ENCODE measurements at places on chromosomes 11 and 22.

GRCh38 chr22:37417677-37418348, 9.5 kb downstream of the ELFN2 start:
- no peak for DNase-seq

GRCh38 chr22:25060522-25061071, 108.1 kb downstream of the KIAA1671 start:
- DNase-seq, result peak; percentile 75

DNA sequence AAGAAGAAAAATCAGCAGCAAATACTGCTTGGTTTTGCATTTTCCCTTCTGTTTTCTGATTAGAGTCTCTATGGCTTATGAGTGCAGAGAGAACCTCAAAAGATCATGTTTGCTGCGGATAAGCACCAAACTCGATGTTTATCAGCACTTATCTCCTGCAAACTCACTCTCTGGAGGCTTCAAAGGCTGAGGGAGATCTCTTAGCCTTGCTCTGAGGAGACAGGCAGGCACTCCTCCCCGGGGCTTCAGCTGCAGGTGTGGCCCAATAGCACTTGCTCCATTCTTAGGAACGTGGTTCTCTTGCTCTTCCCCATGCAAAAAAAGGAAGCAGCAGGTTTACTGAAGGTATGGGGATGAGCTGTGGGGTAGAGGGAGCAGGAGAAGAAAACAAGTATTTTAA, 45.1 kb downstream of the FLI1 start:
- no peak for DNase-seq

GRCh38 chr22:44305455-44305854, 7.3 kb downstream of the SHISAL1 start:
- DNase-seq, result no peak

GRCh38 chr11:38411149-38411548, 1813.1 kb upstream of the RAG2 start:
- no peak for DNase-seq

GRCh38 chr22:44263547-44263946, 49.2 kb downstream of the SHISAL1 start:
- DNase-seq, result no peak

GRCh38 chr11:64092761-64093136, 57.0 kb downstream of the FLRT1 start:
- DNase-seq, result no peak

DNA sequence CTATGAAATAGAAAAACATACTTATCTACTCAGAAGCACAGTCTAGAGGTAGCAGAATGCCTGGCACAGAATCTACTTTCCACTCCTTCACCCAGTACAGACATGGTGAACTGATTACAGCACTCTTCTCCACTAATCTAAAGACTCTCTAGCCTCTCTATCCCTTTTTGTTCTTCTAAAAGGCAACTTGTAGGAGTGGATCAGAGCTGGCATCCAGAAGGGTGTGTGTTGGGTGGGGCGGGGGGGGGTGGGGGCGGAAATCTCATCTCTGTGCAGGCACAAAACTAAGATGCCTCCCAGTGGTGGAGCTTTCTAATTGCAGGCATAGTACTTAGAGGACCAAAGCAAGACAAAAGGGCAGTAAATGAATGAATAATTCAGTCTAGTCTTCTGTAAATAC, 11.5 kb upstream of the EMID1 start:
- no peak for DNase-seq

- no peak for DNase-seq
These were observed 31.5 kb downstream of the ARVCF start for GRCh38 chr22:19984851-19985811.

- DNase-seq, result no peak
These were observed 101.6 kb upstream of the CARD18 start for GRCh38 chr11:105241136-105241535.

DNA sequence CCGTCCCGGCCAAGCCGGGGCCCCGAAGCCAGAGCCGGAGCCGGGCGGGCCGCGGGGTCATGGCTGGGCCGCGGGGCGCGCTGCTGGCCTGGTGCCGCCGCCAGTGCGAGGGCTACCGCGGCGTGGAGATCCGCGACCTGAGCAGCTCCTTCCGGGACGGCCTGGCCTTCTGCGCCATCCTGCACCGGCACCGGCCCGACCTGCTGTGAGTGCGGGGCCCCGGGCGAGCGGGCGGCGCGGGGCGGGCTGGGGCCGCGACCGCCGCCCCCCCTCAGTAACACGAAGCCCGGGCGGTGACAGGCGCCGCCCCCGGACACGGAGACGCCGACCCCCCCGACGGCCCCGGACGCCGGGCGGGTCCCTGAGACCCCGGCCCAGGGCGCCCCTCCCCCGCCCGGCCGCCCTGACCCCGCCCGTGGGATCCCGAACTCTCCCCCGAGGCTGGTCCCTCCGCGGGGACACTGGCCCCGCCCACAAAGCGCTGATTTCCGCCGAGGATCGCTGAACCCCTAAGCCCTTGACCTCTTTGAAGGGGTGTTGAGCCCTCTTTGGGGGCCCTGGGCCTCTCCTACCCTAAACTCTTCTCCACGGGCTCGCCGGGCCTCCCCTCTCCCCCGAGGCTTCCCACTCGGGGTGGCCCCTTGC, 389 bp downstream of the MICALL1 start:
- DNase-seq, result peak; percentile 42

GRCh38 chr11:128501632-128502549, 85.5 kb downstream of the ETS1 start:
- no peak for DNase-seq

DNA sequence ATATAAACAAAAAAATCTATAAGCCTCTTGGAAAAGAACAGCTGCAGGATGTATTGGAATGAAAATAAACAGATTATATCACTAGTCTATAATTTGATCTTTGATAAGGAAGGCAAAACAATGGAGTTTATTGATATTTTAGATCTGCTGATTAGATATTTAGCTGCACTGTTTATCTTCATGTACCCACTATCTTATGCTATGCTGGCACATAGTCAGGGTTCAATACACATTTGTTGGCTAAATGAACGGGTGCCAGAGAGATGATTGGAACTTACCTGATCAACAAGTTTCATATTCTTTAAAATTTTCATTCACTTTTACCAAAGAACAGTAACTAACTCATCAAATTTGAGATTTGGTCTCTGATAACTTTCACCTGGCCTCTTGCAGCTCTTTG, 26.9 kb downstream of the MMP20 start:
- DNase-seq, result no peak

GRCh38 chr11:13216019-13216710, 61.4 kb upstream of the BMAL1 start:
- peak; percentile 70 for DNase-seq

DNA sequence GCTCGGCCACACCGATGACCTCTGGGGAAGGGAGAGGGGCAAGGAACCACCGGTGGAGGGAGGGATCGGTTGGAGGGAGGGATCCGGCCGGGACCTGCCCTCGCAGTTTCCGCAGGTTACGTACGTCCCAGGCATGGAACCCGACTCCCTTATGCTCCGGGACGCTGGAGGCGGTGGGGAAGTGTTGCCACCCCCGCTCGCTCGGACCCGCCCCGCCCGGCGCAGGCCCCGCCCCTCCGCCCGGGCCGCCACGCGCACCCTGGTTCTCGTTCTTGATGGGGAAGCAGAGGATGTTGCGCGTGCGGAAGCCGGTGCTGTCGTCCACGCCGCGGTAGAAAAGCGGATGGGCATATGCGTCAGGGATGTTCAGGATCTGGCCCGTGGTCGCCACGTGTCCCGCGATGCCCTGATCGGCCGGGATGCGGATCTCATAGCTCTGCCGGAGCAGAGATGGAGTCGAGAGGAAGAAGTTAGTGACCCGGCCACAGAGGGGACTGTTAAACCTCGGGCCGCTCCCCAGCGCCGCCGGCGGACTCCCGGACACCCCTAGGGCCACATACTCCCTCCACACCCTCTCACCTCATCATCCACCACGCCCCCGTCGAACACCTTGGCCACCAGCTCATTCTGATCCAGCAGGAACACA, 89.8 kb downstream of the PDE2A start:
- DNase-seq, result peak; percentile 54

- DNase-seq, result no peak
These were observed 5.9 kb downstream of the DBX1 start for GRCh38 chr11:20154381-20154780.

GRCh38 chr22:49699476-49699875, 128.2 kb downstream of the BRD1 start:
- DNase-seq, result no peak

DNA sequence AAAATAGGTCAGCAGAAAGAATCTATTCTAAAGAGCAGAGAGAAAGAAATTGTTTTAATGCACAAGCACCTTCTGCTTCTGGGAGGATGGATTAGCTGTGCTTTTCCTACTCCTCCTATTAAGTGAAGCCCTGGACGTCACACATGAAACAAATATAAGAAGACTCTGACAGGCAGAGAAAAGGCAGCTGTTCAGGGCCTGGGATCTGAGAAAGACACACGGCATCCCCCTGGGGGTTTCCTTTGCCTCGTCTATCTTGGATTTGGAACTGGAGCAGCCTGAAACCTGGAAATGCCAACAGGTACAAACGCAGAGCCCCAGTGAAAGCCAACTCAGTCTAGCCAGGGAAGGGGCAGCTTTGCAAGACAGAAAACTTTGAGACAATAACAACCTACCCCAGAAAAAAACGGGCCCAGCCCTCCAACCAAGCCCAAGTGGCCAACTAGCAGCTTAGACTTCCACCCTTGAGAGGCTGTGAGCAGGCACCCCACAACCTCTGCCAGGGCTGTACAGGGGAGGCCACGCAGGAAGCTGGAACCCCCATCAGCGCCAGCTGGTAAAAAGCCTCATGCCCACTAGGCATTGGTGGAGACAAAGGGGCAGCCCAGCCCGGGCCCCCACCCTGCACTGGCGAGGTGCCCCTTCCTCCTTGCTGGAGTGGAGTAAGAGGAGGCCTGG, 7.3 kb downstream of the CERK start:
- DNase-seq, result no peak

- peak; percentile 82 for DNase-seq
These were observed 49.3 kb upstream of the CLPB start for GRCh38 chr11:72483412-72484186.

- DNase-seq, result no peak
These were observed 84.8 kb downstream of the ST3GAL4 start for GRCh38 chr11:126440276-126440675.

DNA sequence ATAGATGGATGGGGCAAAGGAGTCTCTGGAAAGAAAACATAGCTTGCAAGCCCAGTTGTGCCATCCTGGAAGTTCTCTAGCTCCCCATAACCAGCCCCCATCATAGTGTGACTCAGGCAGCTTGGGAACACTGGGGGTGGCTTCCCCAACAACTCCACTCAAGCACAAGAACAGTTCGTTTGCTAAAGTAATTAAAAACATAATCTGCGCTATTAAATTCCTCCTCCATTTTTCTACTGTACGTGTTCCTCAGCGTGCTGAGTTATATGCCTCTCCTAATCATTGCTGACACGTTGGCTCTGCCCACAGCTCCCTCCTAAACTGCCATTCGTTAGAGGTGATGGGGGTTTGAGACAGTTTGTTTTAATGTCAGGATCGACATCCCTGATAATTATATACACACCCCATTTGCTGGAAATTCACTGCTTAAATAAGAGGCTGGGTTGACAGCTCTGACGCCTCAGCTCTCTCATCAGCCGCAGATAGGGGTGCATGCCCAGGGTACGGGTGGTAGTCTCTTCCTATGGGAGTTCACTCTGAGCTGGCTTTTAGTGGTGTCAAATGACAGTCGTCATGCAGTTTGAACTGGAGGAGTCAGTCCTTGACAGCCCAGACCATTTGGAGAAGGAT, 59.5 kb upstream of the SEZ6L start:
- no peak for DNase-seq

GRCh38 chr11:113728814-113729213, 22.7 kb upstream of the TMPRSS5 start:
- no peak for DNase-seq

GRCh38 chr22:46357711-46358520, 22.4 kb downstream of the TRMU start:
- no peak for DNase-seq

- DNase-seq, result no peak
These were observed 261.3 kb upstream of the ARHGAP20 start for GRCh38 chr11:110973401-110973980.

DNA sequence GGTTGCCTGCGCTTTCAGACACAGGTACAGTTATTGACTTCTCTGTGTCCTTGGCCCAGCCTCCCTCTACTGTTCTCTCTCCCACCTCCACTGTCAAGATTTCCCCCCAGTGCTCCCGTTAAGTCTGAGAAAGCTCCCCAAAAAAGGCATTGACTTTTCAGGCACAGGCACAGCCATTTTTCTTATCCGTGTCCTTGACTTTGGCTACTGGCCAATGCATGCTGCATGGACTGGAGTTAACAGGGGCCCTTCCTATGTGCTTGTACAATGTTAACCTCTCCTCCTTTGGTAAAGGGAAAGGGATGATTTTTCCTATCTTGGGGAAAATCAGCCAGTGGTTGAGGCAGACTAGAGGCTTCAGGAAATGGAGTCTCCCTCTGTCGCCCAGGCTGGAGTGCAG, 4.3 kb downstream of the APOL5 start:
- DNase-seq, result no peak

- no peak for DNase-seq
These were observed 199.3 kb upstream of the ISX start for GRCh38 chr22:34866495-34867131.

- DNase-seq, result no peak
These were observed 377.9 kb downstream of the DYNC2H1 start for GRCh38 chr11:103487113-103487512.

- DNase-seq, result no peak
These were observed 537.8 kb upstream of the CCDC179 start for GRCh38 chr11:23398052-23398451.

GRCh38 chr11:2885017-2885677, 428 bp downstream of the CDKN1C start:
- peak; percentile 25 for DNase-seq

DNA sequence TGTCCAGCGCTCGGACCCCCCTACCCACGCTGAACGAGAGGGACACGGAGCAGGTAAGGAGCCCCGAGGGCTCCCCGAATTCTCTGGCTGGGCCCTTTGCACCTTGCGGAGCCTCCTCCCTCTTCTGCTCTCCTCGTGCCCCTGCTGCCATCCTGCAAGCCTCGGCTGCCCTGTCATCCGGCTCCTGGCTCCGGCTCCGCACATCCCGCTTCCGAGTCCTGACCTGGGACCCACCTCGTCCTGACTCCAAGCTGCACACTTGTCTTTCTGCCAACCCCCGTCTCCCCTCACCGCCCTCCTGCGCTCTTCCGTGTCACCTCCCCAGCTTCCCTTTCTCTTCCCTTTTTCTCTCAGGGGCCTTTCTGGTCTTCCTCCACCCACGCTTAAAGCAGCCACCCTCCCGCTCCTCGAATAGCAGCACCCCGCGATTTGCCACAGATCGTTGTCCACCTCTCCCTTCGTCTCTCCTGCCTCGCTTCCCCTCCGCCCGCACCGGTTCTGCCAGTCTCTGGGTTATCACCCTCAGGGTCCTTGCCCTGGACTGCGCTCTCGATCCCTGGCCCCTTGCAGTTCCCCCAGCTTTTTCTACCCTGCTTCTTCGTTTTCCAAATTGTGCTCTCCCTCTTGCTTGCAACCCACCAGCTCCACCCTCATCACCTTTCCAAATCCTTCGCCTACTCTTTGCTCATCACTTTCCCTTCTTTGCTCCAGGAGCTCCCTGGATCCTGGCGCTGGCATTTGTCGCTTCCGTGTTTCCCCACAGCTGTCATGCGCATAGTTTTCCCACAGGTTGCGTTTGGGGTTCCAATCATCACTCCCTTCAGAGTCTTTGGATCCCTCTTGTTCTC, 822 bp downstream of the MARK2 start:
- peak; percentile 28 for DNase-seq

- no peak for DNase-seq
These were observed 58.2 kb upstream of the DRD2 start for GRCh38 chr11:113533425-113533698.

GRCh38 chr11:24240496-24241175, 256.2 kb upstream of the LUZP2 start:
- no peak for DNase-seq

- no peak for DNase-seq
These were observed 241.3 kb upstream of the PDGFD start for GRCh38 chr11:104405277-104405676.
